BJ (cell line): ENCODE measurements at places on chromosomes 13 and 19. TPM values are rescaled to one million over a fixed set of nuclear protein-coding genes. Genes with fewer than 3 reads are reported as not detected.

DNA sequence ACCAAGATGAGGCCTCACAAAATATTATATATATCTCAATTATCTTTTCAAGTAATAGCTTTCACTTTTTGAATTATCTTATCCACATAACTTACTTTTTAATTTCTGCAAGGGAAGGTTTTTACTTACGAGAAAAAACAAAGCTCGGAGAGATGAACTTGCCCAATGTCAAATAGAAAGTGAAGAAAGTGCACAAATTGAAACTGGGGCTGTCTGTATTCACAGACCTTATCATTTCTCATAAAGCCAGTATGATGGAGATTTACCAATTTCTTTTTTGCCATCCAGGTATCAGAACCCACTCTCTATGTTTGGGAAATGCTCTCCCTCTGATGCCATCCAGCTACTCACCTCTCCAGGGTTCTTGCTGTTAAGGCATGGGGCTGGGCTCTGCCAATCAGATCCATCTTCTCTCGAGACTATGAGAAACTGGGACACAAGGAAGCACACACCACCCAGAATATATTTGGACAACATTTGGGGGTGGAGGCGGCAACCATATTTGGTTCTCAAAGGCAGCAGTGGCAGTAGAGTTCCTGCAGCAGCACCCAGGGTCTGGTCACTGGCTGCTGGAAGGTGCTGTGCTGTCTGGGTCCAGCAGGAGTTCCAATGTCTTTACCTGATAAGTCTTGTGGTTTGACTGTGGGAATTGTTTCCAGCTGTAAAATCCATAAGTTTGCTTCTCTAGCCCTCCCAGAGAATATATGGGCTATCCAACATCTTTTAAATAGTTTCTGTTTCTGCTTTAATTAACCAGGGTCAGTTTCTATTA is 45.8 kb upstream of the SCEL start:
- no peak for DNase-seq

DNA sequence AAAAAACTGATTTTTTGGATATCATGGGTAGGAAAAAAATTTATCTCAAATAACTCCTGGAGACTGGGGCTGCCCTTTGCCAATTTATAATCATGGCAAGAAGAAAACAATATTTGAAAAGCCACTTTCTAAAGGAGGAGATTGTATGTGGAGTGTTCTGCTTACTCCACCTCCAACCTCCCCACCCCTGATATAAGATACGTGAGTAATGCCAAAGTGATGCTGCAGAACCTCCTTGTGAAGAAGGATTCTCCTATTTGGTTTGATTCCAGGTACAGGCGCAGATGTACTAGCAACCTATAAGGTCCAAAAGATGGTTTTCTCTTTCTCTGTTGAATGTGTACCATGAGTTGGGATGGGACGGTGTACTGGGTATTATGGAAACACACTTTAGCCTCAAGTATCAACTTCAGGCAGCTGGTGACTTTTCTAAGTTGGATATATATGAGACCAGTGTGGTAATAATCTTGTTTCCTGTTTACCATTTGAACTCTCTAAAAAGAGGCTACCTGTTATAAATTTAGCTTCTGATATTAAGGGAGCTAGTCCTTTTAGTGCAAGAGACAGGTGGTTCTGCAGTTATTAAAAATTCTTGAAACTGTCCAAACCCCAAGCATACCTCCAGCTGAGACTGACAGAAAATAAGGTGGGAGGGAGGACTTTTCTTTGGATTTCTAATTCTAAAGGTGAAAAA is 724.0 kb upstream of the MIR17HG start:
- no peak for DNase-seq

GRCh38 chr19:55118401-55118991 is 1.1 kb upstream of the PPP1R12C start:
- DNase-seq, result no peak

DNA sequence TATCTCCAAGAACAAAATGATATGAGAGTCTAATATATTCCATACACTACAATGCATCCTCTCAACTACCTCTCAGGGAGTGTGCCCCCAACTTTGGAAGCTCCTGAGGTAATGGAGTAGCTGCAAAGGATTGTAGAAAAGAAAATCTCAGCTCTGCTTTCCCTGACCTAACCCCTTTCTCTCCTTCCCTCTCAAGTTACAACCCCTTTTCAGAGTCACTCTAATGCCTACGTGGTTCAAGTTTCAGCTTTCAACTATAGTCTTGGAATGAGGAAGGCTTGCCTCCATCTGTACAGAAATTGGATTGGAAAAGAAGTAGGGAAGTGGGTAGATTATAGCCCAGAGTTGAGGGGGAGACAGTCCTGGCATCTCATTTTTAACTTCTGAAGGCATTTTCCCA is 256.0 kb downstream of the PCDH9 start:
- DNase-seq, result no peak

- DNase-seq, result no peak
Measured at GRCh38 chr19:41616792-41617621, 9.9 kb downstream of the CEACAM4 start.

- peak; percentile 78 for DNase-seq
Measured at GRCh38 chr19:45097776-45098520, 5.0 kb downstream of the PPP1R37 start.

GRCh38 chr13:51724721-51725120 is 79.2 kb downstream of the DHRS12 start:
- DNase-seq, result no peak

- no peak for DNase-seq
Measured at GRCh38 chr13:87777387-87777786, 106.2 kb downstream of the SLITRK5 start.

DNA sequence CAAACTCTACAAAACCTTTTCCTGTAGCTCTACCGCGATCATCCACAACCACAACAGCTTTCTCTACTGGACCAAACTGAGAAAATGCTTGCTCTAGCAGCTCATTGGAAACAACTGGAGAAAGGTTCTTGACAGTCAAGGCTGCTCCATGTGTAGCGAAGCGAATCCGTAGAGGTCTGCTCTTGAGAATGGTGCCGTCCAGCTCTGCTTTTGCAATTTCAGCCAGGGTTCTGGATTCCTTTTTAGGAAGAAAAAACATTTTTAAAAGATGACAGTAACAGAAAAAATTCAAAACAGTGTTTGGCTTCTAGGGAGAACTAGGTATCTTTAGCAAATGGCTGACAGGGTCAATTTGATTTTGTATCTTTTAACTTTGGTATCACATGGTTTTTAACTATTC is 10.4 kb downstream of the PSPC1 start:
- no peak for DNase-seq

DNA sequence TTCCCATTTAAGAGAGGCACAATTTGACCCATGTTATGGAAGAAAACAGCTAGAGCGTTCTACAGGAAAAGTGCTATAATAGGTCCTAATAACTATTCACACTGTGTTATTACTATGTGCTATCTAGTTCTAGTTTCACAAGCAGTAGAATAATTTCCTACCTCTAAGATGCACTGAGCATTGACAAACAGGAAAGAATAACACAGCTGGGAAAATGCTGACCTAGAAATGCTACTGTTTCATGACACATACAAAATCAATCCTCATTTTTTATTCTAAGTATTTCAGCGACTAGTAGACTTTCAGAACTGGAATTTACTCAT is 259.5 kb downstream of the ITGBL1 start:
- no peak for DNase-seq

DNA sequence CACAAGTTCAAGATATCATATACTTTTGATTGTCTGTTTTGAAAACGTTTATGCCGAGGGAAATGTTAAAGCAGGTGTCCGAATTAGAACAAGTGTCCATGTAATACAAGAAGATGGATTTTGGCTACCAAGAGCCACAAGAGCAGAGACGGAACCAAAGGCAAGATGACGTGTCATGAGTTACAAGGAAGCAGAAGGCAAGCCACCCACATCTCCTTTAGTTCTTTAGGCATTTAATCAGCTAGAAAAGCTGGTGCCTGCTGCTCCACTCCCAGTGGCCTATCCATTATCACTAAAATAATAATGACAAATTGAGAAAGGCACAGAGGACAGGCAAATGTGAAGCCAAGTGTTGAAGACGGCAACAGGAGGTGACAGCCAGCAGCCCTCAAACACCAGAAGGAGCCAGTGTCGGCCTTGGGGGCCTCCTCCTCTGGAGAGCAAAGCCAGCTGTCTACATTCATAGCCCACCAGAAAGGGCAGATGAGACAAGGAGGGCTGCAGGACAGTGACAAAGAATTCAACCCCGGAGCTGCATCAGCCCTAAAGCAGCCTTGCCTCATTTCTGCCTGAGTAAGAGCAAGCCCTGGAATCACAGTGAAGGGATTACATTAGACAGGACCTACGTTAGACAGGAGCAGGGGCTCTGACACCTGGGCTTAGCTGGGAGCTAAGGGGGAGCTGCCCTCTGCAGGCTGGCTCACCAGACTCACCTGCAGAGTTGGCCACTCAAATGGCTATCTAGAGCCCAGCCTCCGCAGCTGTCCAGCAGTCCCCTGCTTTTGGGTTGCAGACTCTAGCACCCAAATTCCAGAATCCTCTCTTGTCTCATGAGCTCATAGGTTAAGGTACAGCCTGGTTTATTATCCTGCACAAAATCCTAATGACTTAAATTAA is 569.9 kb downstream of the UQCRFS1 start:
- DNase-seq, result no peak

DNA sequence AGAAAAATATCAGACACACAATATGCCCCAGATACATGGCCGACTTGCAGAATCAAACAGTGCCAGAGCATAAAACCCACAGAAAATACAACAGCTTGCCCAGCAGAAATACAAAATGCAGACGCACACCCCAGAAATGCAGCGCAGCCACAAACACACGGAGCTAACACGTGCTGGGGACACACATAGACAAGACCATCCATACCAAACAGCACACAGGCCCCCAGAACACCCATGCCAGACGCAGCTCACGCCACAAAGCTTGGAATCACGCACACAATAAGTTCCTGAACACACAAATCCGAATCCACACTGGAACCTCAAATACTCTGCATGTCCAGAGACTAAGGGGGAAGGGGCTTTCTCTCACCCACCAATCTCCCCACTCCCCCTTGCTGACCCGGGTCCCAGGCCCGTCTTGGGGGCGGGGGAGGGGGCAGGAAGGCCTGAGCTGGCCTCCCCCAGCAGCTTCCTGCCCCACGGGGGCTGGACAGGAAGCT is 17.2 kb downstream of the CCDC97 start:
- no peak for DNase-seq

GRCh38 chr13:83332751-83333150 is 549.5 kb downstream of the SLITRK1 start:
- DNase-seq, result no peak

GRCh38 chr19:18800636-18801035 is 9.5 kb upstream of the COMP start:
- no peak for DNase-seq

GRCh38 chr13:33285420-33286124 is at the start of gene STARD13:
Gene STARD13 (minus strand): TSS chr13:33285755. CDS start chr13:33285638, 117 bp downstream.
- DNase-seq, result peak; percentile 92

The NLRP7 gene
- polyA plus RNA-seq, result not detected in 2 replicates

The FGF9 gene
- polyA plus RNA-seq, result 0.10 TPM in 1 of 2 replicates, not detected in the other

The CCDC70 gene
- polyA plus RNA-seq, result not detected in 2 replicates

The FXYD7 gene
- 0.10 TPM in 1 of 2 replicates, not detected in the other for polyA plus RNA-seq
